ENCODE measurements at places on chromosomes 6 and 20. TPM values are rescaled to one million over a fixed set of nuclear protein-coding genes. Genes with fewer than 3 reads are reported as not detected.

Gene CST7
- total RNA-seq: not detected

Gene SFTA2
- total RNA-seq: not detected

Gene LY86
- total RNA-seq: not detected

Gene ADGRF5
- total RNA-seq: not detected

Gene HLA-A
- total RNA-seq: 112 TPM

Gene EBF4
- total RNA-seq: 78.8 TPM

Gene NUDT3
- 33.2 TPM for total RNA-seq

Gene SCRT2
- total RNA-seq: not detected

Gene PLCB4
- 14.0 TPM for total RNA-seq

Gene AVP
- total RNA-seq: not detected

Gene PSMB8
- 14.2 TPM for total RNA-seq

Gene SAPCD1
- 11.6 TPM for total RNA-seq

Gene RAMACL
- total RNA-seq: 0.79 TPM

Gene ELOVL4
- total RNA-seq: 3.6 TPM

Gene AGPAT4
- total RNA-seq: 21.5 TPM

Gene PRSS16
- total RNA-seq: 16.2 TPM

Gene GDAP1L1
- 0.40 TPM for total RNA-seq

Gene LSM14B
- total RNA-seq: 64.3 TPM

Gene FAM83C
- not detected for total RNA-seq

Gene IL17A
- not detected for total RNA-seq

Gene CRISP3
- 0.85 TPM for total RNA-seq

Gene PHF20
- total RNA-seq: 49.7 TPM

Gene SLC17A9
- total RNA-seq: 5.3 TPM

Gene POM121L2
- total RNA-seq: 0.07 TPM

Gene FAM110A
- total RNA-seq: 11.1 TPM

Gene RAET1L
- not detected for total RNA-seq

Gene SLC22A16
- not detected for total RNA-seq

Gene ABHD16A
- total RNA-seq: 54.6 TPM

Gene LPA
- total RNA-seq: 2.0 TPM

All from mesothelial cell of epicardium (in vitro differentiated cells).